ENCODE measurements at places on chromosomes 11 and 22. TPM values are rescaled to one million over a fixed set of nuclear protein-coding genes. Genes with fewer than 3 reads are reported as not detected.

Gene MLC1
- not detected for total RNA-seq

Gene SLC5A12
- total RNA-seq: not detected

Gene SERPIND1
- total RNA-seq: not detected

Gene A4GALT
- not detected for total RNA-seq

Gene IL18
- total RNA-seq: not detected

Gene IPO7
- total RNA-seq: 181 TPM

Gene FAM111B
- total RNA-seq: 38.9 TPM

DNA sequence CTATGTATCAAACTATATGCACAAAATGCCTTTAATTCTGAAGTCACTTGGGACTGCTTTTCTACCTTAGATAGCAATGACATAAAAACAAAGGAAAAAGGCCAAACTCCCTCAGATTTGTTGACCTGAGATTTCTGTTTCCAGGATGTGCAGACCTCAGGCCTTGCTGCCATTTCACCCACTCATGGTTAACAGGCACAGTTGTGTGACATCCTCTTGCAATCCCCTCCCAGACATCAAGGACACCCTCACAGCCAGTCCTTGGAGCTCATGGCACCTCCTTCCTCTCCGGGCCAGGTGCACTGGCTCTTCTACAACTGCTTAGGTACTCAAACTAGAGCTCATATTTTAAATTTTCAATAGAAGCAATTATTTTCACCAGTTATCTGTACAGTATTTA is 37.3 kb downstream of the SERPIND1 start:
- no peak for DNase-seq

DNA sequence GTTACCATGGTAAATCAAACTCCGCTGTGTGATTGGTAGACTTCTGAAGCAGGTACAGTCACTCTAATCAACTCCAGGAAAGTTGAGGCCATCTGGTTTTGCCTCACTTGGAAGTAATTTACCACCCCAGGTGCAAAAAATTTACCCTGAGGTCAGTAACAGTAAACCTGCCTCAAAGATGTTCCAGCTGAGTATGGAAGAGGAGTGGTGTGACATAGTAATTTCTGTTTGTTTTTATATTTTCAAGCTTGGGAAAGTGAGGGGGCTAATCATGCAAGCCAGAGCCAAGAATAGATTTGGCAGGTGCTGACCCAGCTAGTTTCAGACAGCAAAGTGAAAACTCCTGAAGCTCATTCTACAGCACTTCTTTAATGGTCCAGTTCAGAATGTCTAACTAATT is 691.6 kb downstream of the NTM start:
- DNase-seq: no peak

DNA sequence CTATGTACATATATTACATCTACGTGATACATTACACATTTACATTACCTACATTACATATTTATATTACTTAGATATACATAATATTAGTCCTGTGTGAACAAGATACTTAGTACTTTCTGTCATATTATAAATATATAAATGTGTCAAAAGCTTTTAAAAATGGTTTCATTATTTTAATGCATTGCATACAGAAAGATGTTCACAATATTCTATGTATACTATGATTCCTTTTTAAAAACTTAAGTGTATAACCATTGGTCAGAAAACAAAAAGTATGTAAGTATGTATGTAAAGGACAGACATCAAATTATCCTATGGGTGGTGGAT is 647 bp upstream of the ZW10 start:
- DNase-seq: no peak

DNA sequence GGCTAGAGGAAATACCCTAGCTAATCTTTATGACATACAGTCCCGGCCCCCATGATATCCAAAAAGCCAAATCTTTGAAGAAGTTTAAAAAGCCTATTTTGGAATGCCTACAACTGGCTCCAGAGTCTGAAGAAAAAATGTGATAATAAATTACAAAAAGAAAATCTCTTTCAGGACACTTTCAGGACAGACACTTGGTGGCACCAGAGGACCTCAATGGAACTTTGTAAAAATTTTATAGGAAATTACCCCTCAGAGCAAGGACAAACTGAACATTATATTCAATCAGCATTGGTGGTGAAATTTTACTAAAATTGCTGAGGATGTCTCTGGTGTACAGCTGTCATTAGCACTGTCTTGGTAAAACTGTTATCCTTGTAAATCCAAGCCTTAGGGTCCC is 81.0 kb downstream of the CCDC73 start:
- peak; percentile 11 for DNase-seq

DNA sequence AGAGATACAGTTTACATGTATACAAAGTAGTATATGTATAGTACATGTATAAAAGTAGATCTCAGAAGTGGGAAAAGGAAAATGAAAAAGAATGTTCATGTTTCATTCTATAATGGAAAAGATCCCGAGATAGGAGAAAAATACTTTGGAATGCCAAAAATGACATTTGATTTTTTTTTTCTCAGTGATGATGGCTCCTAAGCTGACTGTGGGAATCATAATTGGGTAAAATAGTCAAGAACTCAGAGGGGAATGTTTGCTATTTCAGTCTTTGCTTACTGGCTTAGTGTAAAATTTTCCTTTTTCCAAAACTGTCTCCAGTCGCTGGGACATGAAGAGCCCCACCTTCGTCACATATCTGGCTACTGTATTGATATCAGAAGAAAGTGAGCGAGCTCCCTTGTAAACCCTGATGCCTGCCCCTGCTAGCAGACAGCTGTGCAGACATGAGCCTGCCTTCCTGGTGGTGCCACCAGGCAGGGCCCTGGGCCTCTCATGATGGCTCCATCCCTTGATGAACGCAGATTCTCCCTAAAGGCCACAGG is 944.6 kb downstream of the NTM start:
- no peak for DNase-seq

GRCh38 chr11:33531743-33532181 is 168.9 kb downstream of the C11orf91 start:
- DNase-seq: no peak

DNA sequence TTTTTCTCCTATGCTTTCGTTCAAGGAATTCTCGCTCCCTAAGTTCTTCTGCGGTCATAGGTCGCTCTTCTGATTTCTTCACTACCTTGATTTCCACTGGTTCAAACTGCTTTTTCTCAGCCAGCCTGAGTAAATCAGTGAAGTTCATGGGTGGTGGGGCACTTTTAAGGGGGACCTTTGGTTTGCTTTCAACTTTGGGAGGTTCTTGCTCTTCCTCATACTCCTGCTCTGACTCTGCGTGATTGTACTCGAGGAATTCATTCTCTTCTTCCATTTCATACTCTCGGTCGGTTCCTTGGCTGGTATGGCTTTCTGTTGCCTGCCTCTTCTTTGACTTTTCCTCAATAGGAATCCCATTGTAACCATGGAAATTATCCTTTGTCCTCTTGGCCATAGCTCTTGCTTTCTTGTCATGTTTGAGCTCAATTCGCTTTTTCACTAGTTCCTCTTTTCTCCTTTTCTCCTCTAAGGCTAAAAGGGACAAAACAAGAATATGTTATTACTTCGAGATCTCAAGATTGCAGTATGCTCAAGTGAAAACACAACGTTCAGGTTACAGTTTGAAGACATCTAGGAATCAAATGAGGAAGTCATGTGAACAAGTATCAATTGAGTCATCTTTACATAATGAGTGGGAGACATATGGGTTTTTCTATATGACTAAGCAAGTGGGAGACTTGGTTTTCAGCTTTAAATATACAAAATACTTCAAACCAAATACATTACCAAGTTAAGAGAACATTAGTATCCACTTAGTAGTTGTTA is 16.2 kb downstream of the MISFA start:
- DNase-seq: no peak

DNA sequence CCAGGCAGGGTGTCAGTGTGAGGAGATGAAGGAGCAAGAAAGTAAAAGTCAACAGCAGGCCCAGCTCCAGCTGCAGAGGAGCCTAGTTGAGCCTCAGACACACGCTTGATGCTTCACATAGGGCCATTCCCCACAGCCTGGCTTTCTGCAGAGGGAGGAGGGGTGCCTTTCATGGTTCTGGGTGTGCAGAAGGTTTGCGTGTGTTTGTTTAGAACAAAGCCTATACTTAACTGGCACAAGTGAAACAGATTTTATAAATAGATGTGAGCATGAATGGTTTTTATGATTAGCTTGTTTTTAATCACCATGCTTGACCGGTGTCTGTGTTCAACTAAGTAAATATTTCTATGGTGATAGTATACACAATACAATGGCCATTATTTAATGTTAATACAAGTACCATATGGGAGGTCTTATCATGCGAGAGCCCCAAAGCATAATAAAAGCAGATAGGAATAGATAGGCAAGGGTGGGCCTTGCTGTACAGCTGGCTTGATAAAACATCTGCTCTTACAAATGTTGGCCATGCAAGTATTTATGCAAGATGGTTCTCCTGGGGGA is 290.2 kb downstream of the ETS1 start:
- DNase-seq: peak; percentile 46

GRCh38 chr11:106021181-106021966 is 666 bp downstream of the MSANTD4 start:
- DNase-seq: no peak

DNA sequence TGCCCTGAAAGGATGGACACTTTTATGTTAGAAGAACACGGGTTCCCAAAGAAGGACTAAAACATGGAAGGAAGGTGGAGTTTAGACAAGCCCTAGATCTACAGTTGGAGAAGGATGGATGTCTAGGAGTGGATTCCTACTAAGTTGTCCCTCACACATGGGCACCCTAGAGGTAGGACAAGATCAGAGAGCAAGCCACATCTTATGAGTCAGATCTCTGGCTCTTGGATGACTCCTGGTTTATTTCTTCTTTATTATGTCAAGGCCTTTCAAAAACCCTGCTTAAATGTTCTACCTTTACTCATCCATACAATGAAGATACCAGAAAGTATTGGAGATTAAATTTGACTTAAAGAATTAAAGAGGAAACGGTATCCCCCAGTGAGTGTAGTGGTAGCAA is 34.4 kb downstream of the PRCP start:
- DNase-seq: no peak

DNA sequence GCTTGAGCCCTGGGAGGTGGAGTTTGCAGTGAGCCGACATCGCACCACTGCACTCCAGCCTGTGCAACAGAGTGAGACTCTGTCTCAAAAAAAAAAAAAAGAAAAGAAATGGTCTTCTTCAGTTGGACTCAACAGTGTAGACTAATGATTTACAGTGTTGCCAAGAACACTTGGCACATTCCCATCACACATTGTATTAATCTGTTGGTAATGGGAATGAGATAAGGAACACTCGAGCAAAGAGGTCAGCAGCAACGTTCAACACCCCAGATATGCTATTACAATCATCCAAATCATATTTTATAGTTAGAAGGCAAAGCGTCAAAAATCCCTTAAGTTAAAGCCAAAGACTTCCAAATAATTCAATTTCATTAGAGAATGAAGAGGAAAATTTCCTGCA is 14.5 kb downstream of the CDON start:
- no peak for DNase-seq

DNA sequence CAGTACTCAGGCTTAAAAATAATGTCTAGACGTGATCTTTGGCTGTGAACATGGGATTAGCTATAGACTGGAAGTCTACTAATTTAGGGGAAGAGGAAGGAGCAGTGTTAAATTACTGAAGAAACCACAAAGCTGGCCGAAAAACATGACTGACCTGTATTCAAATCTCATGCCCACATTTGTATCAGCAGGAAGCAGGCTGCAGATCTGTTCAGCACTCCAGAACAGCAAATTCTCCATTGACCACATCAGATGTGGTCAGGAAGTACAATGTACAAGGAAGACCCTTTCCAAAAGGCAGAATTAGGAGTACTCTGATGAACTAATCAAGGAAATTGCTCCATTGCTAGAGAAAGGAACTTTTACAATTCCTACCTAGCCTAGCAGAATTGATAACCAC is 31.7 kb downstream of the DCDC1 start:
- no peak for DNase-seq

DNA sequence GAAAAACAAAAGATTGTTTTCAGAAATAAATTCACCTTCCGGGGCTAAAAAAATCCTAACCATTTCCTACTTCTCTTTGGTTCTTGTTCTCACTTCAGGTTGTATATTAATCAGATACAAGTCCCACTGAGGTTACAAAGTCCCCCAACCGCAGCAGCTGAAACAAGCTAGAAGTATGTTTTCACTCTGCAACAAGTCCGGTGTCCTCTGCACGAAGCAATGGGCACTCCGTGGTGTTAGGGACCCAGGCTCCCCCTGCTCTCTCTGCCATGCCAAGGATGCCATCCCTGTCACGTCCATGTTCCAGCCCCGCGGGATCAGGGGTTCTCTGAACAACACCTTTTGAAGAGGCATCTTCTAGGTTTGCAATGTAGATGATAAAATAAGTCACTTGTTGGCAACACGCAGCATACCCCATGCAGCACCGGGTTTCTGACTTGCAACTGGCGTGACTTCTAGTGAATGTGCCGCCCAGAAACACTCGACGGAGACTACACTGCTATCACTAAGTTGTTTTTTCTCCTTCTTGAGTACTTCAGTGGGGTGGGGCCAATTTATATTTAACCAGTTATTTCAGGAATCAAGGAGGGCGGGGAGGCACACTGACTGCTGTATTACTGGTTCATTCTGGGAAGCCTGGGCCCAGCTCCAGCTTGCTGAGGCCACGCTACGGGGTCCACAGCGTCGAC is 25.4 kb upstream of the GSTP1 start:
- no peak for DNase-seq

DNA sequence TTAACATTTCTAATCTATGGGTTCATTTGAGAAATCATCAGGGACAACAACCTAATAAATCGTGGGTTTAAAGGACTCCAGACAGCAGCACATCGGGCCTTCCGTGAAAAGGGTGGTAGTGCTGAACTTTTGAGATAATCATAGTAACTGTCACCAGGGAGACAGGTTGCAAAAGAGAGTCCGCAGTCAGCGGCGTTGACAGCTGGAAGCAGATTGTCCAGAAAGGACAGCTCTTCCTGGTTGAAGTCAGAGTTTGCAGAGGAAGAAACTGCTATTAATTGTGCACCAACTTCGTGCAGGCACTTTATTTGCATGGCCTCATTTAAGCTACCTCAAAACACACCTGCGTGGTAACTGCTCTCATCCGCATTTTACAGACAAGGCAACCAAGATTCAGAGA is 20.5 kb upstream of the ISX start:
- DNase-seq: no peak

DNA sequence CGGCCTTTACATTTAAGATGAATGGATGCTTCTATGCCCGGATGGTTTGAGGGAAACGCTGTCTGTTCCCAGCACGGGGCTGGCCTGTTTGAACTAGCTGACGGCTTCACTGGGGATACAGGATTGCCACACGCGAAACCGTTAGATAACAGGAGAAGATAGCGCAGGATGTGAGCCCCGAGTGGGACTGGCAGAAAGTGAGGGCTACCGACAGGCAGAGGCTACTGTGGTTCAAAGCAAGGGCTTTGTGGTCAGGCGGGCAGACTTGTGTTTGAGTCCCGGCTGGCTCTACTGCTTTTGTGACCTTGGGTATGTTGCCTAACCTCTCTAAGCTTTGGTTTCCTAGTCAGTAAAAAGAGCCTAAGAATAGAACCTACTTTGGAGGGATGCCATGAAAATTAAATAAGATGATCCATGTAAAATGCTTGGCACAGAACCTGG is 2.8 kb upstream of the OAF start:
- DNase-seq: no peak

Measured in activated CD4-positive, alpha-beta T cell treated with anti-CD3 and anti-CD28 coated beads for 36 hours (primary cell).